ENCODE measurements at places on chromosomes 6 and 20. TPM values are rescaled to one million over a fixed set of nuclear protein-coding genes. Genes with fewer than 3 reads are reported as not detected.

Gene IBTK
- total RNA-seq, result 25.3 TPM

Gene ERVFRD-1
- not detected for total RNA-seq

Gene PRDM13
- total RNA-seq, result not detected

Gene CYP24A1
- total RNA-seq, result not detected

Gene HAO1
- total RNA-seq, result not detected

Gene ECT2L
- not detected for total RNA-seq

Gene ADGRF5
- total RNA-seq, result not detected

Gene TSPO2
- total RNA-seq, result not detected

Gene SALL4
- total RNA-seq, result not detected

Gene LEMD2
- 66.3 TPM for total RNA-seq

- no peak for DNase-seq
Measured at GRCh38 chr6:80959034-80959433, 793.4 kb downstream of the TENT5A start.

GRCh38 chr20:57964011-57964862 is 254.4 kb upstream of the PMEPA1 start:
- no peak for DNase-seq

- no peak for DNase-seq
Measured at GRCh38 chr20:29318871-29319461, 1938.5 kb upstream of the DEFB115 start.

GRCh38 chr6:151576633-151577032 is 82.8 kb downstream of the CCDC170 start:
- no peak for DNase-seq

GRCh38 chr20:46850416-46850815 is 44.2 kb upstream of the EYA2 start:
- DNase-seq, result no peak

GRCh38 chr6:104941729-104942091 is 15.2 kb upstream of the LIN28B start:
- no peak for DNase-seq

- DNase-seq, result no peak
Measured at GRCh38 chr6:12875051-12875450, 158.5 kb downstream of the PHACTR1 start.

GRCh38 chr20:20237093-20237959 is 130.6 kb upstream of the INSM1 start:
- peak; percentile 45 for DNase-seq

GRCh38 chr6:47383360-47383759 is 73.7 kb upstream of the TNFRSF21 start:
- no peak for DNase-seq

- DNase-seq, result no peak
Measured at GRCh38 chr20:49871391-49871948, 43.9 kb downstream of the SPATA2 start.

DNA sequence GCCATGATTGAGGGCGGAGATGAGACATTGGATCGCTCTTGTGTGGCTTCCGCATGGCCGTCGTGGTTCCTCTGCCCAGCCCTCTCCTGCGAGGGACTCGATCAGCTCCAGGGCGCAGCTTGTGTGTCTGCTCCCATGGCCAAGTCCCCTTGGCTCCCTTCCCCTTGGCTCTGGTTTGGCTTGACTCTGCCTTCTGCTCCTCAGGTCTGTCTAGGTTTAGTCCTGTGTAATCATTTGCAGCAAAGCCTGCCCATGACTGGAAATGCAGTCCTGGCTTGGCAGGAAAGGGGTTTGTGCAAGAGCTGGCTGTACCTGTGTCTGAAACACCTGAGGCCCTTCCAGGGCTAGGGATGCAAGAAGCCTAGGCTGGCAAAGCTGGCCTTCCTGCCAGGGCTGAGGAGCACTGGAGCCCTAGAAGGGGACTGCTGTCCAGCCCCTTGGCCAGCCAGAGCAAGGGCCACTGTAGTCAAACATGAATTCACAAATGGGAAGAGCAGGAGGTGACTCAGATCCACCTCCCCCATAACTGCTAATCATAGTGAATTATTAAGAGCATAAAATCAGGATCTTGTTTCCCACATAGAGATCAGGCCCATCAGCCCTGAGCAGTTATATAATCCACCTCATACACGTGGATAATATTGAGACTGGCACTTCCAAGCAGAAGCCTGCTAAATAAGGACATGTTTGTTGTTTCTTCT is 196.8 kb downstream of the FARS2 start:
- no peak for DNase-seq

GRCh38 chr6:27873021-27873940 is 38.9 kb downstream of the OR2B2 start:
- peak; percentile 81 for DNase-seq

DNA sequence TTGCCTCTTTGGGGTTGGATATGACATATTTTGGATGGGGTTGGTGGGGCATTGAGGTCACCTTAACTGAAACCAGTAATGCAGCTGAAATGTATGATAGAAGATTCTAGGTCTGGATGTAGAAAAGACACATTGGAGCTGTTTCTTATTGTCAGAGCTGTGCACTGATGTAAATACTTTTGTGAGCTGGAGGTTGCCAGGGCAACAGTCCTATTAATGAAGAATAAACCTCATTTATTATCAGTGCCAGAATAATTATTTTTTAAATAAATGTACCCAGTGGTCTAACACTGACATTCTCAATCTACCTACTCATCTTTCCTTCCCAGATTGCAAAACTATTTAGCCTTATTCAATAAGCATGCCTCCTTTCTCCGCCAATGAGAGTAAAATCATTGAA is 57.0 kb downstream of the CAP2 start:
- DNase-seq, result no peak

DNA sequence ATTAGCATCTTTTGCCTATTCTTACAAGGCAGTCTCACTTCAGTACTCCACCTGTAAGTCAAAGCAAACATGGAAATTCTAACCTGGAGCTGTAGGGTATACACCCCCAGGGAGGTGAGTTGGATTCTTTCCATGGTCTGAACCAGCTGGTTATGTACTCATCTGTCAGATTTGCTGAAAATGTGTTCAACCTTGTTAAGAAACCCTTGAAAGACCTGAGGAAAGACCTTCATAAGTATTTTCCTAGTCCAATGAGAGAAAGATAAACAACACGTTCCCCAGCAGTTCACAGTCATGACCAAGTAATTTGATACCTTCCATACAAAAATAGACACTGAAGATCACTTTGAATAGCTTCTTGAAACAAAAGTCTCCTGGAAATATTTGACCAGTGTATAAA is 42.5 kb downstream of the ID4 start:
- no peak for DNase-seq
